Activated CD8-positive, alpha-beta memory T cell treated with anti-CD3 and anti-CD28 coated beads for 1 hour (primary cell): ENCODE measurements at places on chromosomes 6 and 20.

- DNase-seq: no peak
These were observed 8.7 kb downstream of the GPLD1 start for GRCh38 chr6:24480705-24481104.

GRCh38 chr20:25374842-25375241 is 15.8 kb downstream of the ABHD12 start:
- DNase-seq: no peak

DNA sequence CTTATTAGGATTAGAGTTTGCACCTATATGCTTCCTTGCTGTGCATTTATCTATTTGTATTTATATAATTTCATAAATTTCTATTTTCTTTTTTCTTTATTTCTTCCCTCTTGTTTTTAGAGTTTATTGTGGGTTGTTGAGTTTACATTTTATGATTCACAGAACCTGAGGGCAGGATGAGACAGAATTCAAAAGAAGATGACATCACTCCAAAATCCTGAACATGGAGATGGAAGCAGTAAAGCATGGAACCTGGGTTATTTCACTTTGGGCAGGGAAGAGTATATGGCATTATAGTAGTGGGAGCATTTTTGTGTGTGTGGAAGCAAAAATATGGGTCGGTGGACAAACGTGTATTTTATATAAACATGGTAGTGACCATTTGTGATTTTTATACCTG is 157.5 kb downstream of the RFX6 start:
- no peak for DNase-seq

GRCh38 chr20:60054716-60055634 is 96.8 kb downstream of the CDH26 start:
- DNase-seq: no peak

GRCh38 chr6:14380086-14380820 is 262.7 kb downstream of the CD83 start:
- DNase-seq: no peak

DNA sequence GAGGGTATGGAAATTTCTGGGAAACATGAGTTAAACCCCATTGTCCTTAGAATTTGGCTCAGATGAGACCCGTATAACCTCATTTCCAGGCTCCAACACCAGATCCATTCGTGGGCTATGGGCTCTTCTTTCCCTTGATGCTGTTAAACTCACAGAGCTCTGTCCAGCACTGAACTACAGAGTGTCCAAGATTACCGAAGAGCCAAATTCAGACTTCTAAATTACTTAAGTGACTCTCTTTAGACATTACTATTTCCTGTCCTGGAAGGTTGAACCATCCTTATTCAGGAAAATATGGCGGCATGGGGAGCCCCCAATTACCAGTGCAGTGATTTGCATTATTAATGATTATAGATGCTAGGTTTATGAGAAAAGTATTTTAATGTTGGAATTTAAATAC is 124.9 kb upstream of the EDN1 start:
- no peak for DNase-seq

- no peak for DNase-seq
These were observed 234.2 kb upstream of the CITED2 start for GRCh38 chr6:139608466-139609261.

DNA sequence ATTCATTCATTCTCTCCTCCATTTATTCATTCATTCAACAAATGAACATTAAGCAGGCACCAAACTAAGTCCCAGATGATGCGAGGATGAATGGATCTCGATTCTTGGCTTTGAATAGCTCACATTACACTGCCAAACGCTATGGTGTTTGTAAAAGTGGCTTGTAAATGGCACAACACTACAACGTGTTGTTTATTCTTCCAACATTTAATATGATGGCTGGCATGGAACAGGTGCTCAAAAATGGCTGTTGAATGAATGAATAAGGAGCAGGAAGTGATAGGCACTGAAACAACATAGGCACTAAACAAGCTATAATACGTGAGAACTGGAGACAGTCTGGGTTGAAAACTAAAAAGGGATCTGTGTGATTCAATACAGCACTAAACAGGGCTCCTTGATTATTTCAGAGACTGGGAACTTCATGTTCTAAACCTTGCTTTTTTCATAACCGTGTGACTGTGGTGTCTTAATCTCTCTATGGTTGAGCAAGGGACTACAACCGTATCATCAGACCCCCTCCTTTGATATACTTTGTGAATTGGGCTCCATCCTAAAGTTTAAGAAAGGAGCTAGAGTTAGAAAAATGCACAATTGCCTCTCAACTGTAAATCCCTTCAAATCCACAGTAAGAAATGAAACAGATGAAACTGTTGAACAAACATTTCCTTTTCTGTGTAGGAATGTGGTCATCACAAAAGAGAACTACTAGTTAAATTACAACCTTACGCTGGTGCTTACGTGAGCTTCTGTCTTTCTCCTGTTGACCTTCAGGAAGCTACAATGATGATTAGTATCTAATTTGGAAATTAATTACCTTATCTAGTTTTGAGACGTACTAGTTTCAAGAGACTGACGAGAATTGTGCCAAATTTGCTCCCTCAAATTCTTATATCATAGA is 16.9 kb upstream of the SLC16A10 start:
- no peak for DNase-seq

GRCh38 chr20:6579417-6579816 is 188.1 kb upstream of the BMP2 start:
- DNase-seq: no peak

GRCh38 chr6:411402-412145 is 20.0 kb downstream of the IRF4 start:
- no peak for DNase-seq

GRCh38 chr6:13695252-13695651 is 16.4 kb downstream of the RANBP9 start:
- no peak for DNase-seq

- DNase-seq: no peak
These were observed 177.7 kb downstream of the FARS2 start for GRCh38 chr6:5438922-5439584.

DNA sequence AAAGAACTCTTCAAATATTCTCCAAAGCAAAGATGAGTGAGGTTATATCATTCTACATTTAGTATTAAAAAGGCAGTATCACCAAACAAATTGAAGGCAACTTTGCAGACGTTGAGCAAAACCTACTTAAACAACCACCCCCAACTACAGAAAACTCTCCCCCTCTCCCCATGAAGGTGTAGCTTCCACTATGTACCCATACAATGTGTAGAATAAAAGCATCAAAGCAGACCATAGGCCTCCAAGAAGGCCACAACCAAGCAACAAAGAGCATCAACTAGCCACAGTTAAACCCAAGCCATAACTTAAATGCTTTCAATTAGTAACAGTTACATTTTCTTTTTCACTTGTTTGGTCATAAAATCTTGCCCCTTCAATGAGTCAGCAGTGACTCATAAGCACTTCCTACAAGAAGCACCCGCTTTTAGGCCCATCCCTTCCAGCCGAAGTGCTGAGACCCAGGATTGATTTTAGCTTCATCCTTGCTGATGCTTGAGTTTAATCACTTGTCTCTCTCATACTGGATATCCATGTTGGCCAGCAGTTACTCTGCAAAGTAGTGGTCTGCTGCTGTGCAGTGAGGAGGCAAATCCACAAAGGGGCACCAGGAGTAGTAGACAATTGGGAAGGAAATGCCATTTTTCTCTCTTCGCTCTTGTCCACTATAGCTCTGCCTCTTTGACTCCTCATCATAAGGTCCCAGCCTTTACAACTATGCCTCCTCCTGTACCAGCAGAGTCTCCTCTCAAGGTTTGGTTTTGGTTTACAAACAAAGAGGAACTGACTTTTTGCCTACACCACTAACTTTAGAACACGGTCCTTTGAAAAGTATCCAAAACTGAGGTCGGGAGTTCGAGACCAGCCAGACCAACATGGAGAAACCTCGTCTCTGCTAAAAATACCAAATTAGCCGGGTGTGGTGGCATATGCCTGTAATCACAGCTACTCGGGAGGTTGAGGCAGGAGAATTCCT is 8.4 kb upstream of the NUP153 start:
- no peak for DNase-seq

GRCh38 chr6:50362706-50363105 is 313.0 kb upstream of the DEFB112 start:
- no peak for DNase-seq
